ENCODE measurements at places on chromosomes 16 and 17. TPM values are rescaled to one million over a fixed set of nuclear protein-coding genes. Genes with fewer than 3 reads are reported as not detected.

The GNAO1 gene
- total RNA-seq = 1.6 TPM

GRCh38 chr17:45342306-45342705, 25.5 kb upstream of the MAP3K14 start:
- H3K4me1 ChIP-seq = no peaks in the 10 kb centered on the region
- no peak overlapping the region for H3K27ac ChIP-seq
- no peaks in the 10 kb centered on the region for H3K36me3 ChIP-seq
- H3K4me3 ChIP-seq = no peak overlapping the region
- H3K27me3 ChIP-seq = no peaks in the 10 kb centered on the region

GRCh38 chr16:63876103-63876502, 1245.8 kb downstream of the CDH11 start:
- DNase-seq = no peak
- peaks cover 6% of the 10 kb centered on the region for H3K4me1 ChIP-seq
- H3K27me3 ChIP-seq = no peaks in the 10 kb centered on the region
- no peak overlapping the region for H3K27ac ChIP-seq

The ABCC12 gene
- 0.86 TPM for total RNA-seq

The GAA gene
- total RNA-seq = 6.2 TPM

DNA sequence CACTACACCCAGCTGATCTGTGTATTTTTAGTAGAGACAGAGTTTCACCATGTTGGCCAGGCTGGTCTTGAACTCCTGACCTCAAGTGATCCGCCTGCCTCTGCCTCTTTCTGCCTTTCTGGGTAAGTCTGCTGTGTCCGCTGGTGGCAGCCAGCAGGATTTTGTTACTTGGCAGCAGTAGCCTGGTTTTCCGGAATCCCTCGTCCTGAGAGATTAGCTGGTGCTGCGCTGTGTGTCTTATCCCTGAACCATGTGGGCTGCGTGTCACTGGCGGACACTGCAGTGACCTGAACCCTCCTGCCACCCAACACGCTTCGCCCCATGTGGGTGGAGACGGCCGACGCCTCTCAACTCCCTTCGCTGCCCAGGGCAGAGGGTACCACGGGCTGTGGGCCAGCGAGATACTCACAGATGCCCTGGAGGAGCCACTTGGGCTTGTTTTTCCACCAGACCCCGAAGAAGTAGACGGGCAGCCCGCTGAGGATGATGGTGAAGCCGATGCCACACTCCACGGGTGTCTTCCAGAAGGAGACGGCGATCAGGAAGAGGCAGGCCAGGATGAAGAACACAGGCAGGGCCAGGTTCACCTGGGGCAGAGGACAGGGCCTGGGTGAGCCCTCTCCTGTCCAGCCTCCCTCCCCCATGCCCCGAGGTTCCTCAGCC, 35.2 kb downstream of the SLC7A5 start:
- H3K27me3 ChIP-seq = no peaks in the 10 kb centered on the region
- peak overlapping the region; percentile 94 for H3K27ac ChIP-seq
- peak overlapping the region; percentile 15 for H3K4me3 ChIP-seq
- H3K4me1 ChIP-seq = peaks cover 99% of the 10 kb centered on the region

GRCh38 chr17:47850692-47851573, at the start of gene SP6:
TSS of gene SP6 (minus strand) at chr17:47851163. CDS start at chr17:47848429, 2,734 bp downstream.
- peak; percentile 76 for DNase-seq
- no peaks in the 10 kb centered on the region for H3K27me3 ChIP-seq
- no peak within 1 kb of the TSS for H3K4me3 ChIP-seq
- H3K27ac ChIP-seq = no peak within 1 kb of the TSS
- H3K4me1 ChIP-seq = peaks cover 5% of the 10 kb centered on the region

- H3K27me3 ChIP-seq = no peaks in the 10 kb centered on the region
- no peak overlapping the region for H3K4me3 ChIP-seq
- no peak overlapping the region for H3K27ac ChIP-seq
- DNase-seq = no peak
- no peaks in the 10 kb centered on the region for H3K4me1 ChIP-seq
Observed at GRCh38 chr16:66358231-66358630, 8.3 kb upstream of the CDH5 start.

DNA sequence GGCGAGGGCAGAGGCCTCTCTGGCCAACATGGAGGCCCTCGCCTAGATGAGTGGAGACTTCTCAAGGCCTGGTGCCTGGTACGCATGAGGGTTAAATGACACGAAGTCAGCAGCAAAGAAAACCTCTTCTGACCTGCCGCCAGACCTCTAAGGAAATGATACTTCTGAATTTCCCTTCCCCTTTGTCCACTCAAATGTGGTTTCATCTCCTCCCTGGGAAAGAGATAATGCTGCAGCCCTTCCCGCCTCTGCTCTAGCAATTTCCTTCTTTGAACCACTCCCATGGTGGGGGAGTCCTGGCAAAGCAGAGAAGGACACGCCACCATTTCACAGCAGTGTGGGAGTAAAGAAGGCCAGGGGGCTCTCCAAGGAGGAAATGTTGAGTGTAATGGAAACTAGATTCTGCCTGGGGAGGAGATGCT, 65.7 kb upstream of the BCAR1 start:
- no peaks in the 10 kb centered on the region for H3K27me3 ChIP-seq
- H3K36me3 ChIP-seq = no peaks in the 10 kb centered on the region
- H3K4me3 ChIP-seq = no peak overlapping the region

- no peak overlapping the region for H3K4me3 ChIP-seq
- H3K27ac ChIP-seq = no peak overlapping the region
- 0 out of 2 replicates have a peak, but pooled peaks cover 3% of the 10 kb centered on the region for H3K27me3 ChIP-seq
- H3K36me3 ChIP-seq = no peaks in the 10 kb centered on the region
- H3K4me1 ChIP-seq = peaks cover 26% of the 10 kb centered on the region
Observed at GRCh38 chr16:85605912-85606841, 6.9 kb upstream of the GSE1 start.

GRCh38 chr16:50502616-50503011, 45.6 kb upstream of the NKD1 start:
- no peak for DNase-seq
- no peak overlapping the region for H3K27ac ChIP-seq
- no peaks in the 10 kb centered on the region for H3K27me3 ChIP-seq
- no peaks in the 10 kb centered on the region for H3K36me3 ChIP-seq

- no peak overlapping the region for H3K4me3 ChIP-seq
- H3K36me3 ChIP-seq = no peaks in the 10 kb centered on the region
- H3K4me1 ChIP-seq = 0 out of 2 replicates have a peak, but pooled peaks cover 4% of the 10 kb centered on the region
Observed at GRCh38 chr17:50459756-50460155, 8.9 kb downstream of the CHAD start.

GRCh38 chr17:28839221-28839620, 3.4 kb downstream of the FAM222B start:
- H3K36me3 ChIP-seq = peaks cover 4% of the 10 kb centered on the region
- H3K4me3 ChIP-seq = no peak overlapping the region
- no peak for DNase-seq
